NCI-H524 (cell line): ENCODE measurements at places on chromosomes 2 and 18.

DNA sequence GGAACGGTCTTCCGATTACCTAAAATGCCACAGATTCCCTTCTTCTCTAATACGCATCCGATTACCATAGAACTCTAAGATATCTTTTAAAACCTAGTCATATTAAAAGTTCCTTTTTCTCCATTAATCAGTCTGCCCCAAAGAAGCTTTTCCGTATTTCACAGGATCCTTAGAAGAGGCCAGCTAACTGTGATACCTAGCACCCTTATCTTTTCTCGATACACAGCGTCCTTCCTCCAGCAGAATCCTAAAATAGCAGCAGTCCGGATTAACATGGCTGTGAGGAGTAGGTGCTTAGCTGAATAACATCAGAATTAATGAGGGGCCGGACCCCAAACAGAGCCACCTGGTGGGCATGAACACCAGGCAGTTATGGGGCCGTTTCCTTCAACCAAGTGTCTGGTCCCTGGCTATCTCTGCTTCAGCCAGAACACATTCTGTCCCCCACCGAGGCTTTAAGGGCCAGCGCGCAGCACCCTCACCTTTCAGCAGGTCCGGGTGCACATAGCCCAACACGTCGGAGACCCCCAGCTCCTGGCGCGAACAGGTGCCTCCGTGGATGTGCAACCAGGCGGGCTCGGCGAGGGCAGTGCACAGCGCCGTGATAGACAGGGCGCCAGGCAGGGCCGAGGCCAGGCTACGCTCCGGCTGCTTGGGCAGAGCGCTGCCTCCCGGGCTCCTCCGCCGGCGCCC, 995 bp downstream of the TMEM127 start:
- peak; percentile 62 for DNase-seq

GRCh38 chr2:37550190-37550589, 121.3 kb downstream of the CDC42EP3 start:
- no peak for DNase-seq

DNA sequence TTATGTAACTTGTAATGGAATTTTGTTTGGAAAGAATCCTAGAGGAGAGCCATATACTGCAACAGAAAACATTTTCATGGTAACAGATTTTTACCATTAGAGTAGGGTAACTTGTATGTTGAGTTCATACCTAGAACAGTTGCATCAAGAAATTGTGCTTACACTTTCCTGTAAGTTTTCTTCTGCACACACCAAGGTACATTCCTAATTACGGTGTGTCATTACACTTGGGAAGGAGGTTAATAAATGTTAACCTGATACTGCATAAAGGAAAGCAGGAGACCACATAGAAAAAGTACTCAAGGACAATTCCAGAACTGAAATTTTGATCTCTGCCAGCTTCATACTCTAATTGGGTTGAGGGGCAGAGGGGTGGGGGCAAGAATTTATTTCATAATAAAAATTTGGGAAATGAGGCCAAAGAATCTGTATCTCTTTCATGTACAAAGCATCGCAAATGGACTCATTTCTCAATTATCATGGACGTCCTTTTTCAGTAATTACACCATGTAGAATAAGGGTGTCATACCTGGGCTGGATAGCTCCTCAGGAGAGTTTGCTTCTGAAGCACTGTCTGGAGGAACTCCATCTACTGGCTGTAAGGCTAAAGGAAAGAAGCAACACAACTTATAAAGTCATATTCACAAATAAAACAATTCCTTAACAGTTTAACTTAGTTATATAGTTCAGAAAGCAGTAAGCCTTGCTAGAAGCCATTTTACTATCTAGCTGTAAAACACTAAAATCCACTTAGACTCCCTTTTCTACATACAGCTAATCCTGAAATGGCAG, 82.8 kb upstream of the GRB14 start:
- DNase-seq, result no peak

- no peak for DNase-seq
Observed at GRCh38 chr2:156537141-156537540, 101.0 kb downstream of the GPD2 start.

GRCh38 chr2:219681694-219682300, 54.4 kb downstream of the SLC4A3 start:
- DNase-seq, result no peak

GRCh38 chr2:239825705-239825979, 199.5 kb downstream of the NDUFA10 start:
- no peak for DNase-seq

- DNase-seq, result no peak
Observed at GRCh38 chr2:139079311-139079710, 299.1 kb upstream of the NXPH2 start.

GRCh38 chr2:150606380-150607060, 119.1 kb upstream of the RND3 start:
- DNase-seq, result peak; percentile 4

- no peak for DNase-seq
Observed at GRCh38 chr18:46338766-46339165, 234.6 kb downstream of the HAUS1 start.

DNA sequence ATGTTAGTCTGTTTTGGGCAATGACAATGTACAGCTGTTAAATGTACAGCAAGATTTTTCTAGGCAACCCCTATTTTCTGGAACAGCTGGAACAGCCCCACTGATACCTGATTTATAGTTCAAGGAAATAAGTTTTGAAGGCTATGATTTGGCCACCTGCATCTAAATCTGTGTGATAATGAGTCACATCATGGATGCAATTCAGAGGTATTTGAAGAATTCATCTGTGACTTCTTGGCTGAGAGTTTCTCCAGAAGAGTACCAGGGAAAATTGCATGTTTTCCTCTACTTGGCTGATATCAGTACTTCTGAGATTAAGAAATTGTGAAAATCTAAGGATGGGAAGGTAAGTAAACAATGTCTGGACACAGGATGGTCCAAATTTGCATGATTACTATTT, 40.7 kb upstream of the NT5C1B start:
- no peak for DNase-seq

DNA sequence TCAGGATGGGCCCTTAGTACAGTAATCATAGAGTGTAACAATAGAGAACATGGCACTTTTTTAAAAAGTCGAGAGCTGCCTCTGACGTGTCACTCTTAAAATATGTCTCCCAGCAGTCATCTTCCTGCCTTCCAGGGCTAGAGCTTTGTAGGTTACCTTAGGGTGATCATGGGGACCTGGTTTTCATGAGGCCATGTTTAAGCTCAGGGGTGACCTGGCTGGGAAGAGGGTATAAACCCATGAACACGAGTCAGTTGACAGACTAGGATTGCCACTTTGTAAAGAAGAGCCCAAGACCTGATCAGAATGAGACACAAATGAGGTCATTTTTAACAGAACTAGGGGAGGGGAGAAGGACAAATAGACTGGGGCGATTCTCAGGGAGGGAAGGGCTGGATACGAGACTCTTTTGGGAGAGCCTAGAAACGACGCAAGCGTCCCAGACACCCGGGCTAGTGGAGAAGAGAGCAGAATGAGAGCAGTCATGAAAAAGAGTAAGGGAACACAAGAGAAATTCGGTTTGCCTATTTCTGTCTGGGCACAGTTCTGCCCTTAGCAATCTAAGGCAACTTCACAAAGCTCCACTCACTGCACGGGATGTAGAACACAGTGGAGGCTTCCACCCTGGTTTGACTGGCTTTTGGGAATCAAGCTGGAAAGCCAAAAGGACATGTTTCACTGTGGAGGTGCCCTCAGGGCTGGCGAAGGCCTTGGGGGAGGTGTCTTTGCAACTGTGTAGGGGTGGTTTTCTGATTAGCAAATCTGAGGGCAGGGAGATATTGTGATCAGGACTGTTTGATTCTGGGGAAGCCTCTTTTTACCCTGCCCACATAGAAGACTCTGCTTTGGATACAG, 1.8 kb upstream of the RAB31 start:
- no peak for DNase-seq

GRCh38 chr18:21834299-21834660, 93.7 kb downstream of the MIB1 start:
- no peak for DNase-seq
